ENCODE measurements at places on chromosomes 6 and 20. TPM values are rescaled to one million over a fixed set of nuclear protein-coding genes. Genes with fewer than 3 reads are reported as not detected.
A peak's percentile ranks its signal among the peaks of the same experiment; 100 is the strongest.

DNA sequence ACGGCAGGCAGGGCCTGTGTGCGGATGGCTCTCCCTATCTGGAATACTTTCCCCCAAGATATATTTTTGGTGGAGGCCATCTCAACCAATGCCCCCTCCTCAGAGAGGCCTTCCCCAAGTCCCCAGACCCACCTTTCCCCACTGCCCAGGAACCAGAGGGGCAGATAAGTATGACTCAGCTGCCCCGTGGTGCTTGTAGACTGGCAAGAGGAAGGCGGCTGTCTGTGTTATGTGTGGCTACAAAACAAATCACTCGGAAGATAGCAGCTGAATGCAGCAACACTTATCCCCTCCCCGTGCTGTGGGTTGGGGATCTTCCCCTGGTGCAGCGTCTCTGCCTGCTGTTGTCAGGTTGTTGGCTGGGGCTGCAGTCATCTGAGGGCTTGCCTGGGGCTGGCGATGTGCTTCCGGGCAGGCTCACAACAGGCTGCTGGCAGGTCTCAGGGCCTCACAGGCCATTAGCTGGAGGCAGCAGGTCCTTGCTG, 7.1 kb downstream of the NPEPL1 start:
- no peak for DNase-seq

The TRIM38 gene
- total RNA-seq = 19.0 TPM

- DNase-seq = no peak
These were observed 277.0 kb downstream of the PREX1 start for GRCh38 chr20:48550814-48551213.

GRCh38 chr6:24990944-24991809, 55.4 kb upstream of the RIPOR2 start:
- DNase-seq = no peak

DNA sequence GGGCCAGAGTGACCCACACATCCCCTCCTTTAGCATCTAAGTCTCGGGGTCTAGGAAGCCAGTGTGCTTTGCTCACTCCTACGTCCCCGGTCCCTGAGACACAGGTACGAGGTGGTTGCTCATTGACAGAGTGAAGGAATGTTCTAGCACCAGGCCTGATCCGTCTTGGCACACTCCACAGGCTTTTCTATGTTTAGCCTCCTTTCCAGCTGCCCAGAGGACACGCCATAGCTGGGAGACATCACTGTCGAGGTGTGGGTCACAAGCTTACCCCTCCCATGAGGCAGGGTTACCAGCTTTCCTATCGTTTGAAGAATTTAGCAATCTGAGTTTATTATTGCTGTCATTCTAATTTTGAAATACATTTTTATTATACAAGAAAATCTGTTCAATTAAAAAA, 30.4 kb upstream of the IER3 start:
- no peak for DNase-seq

DNA sequence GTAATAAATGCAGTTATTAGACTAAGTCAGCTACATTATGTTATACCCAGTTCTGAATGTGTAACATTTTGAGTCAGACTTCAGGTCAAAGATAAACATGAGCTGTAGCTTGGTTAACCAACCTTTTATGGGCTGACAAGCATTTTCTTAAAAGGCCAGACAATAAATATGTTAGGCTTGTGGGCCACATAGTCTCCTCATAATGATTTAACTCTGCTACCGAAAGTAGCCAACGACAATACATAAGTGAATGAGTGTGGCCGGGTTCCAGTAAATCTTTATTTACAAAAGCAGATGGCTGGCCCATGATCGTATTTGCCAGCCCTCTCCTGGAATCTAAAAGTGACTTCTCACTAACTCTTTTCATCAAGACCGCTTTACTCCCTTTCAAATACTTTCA, 49.9 kb downstream of the ATG5 start:
- DNase-seq = no peak

DNA sequence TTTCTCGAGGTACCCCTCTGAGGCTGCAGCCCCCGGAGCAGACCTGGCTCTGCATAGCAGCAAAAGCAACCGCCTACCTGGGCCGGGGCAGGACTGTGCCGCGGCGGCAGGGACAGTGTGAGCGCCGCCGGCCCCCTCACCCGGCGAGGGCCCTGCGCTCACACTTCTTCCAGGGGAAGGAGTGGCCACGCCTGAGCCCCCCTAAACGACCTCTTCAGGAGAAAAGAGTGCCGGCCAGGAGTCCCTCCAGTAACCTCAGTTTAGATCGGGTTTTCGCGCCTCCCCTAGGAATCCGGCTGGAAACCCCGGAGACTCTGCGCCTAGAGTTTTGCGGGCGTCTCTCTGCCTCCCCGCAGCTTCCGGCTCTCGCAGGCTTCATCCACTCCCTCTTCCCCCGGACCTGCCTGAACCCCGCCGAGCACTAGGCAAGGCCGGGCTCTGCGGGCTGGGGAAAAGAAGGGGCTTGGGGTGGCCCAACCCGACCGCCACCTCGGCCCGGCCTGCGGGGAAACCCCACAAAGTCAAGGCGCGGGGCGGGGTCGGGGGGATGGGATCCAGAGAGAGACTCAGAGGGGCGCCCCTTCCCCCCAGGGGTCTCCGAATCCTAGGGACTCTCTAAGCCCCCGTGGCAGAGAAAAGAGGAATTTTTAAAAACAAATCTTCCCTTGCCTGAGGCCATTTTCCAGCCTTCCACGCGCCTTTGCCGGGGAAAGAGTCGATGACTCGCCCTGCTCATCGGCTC, 558 bp downstream of the LINC00237 start:
- no peak for DNase-seq

- DNase-seq = no peak
These were observed 28.2 kb downstream of the CBFA2T2 start for GRCh38 chr20:33518071-33518470.

GRCh38 chr20:60573003-60573680, 614.9 kb downstream of the CDH26 start:
- no peak for DNase-seq

GRCh38 chr6:96491926-96492325, 29.7 kb upstream of the UFL1 start:
- DNase-seq = no peak

- peak; percentile 58 for DNase-seq
These were observed 723 bp downstream of the AKIRIN2 start for GRCh38 chr6:87701344-87701675.

The EPHA7 gene
- not detected for total RNA-seq

The FNDC1 gene
- not detected for total RNA-seq

GRCh38 chr6:144559865-144560593, 274.9 kb downstream of the UTRN start:
- peak; percentile 64 for DNase-seq

DNA sequence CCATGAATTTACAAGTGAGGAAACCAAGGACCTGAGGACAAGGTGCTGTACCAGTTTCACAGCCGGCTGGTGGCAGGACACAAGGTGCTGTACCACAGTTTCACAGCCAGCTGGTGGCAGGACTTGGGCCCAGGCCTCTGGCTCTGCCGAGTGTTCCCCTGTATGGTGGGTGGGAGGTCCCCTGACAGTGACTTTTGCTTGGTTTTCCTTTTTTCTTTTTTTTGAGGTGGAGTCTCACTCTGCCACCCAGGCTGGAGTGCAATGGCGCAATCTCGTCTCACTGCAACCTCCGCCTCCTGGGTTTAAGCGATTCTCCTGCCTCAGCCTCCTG, 212.4 kb downstream of the LY86 start:
- DNase-seq = no peak

GRCh38 chr6:45637611-45638257, 260.0 kb upstream of the SUPT3H start:
- no peak for DNase-seq
